HAP-1 (cell line): ENCODE measurements at places on chromosomes 12 and 14.
A peak's percentile ranks its signal among the peaks of the same experiment; 100 is the strongest.

DNA sequence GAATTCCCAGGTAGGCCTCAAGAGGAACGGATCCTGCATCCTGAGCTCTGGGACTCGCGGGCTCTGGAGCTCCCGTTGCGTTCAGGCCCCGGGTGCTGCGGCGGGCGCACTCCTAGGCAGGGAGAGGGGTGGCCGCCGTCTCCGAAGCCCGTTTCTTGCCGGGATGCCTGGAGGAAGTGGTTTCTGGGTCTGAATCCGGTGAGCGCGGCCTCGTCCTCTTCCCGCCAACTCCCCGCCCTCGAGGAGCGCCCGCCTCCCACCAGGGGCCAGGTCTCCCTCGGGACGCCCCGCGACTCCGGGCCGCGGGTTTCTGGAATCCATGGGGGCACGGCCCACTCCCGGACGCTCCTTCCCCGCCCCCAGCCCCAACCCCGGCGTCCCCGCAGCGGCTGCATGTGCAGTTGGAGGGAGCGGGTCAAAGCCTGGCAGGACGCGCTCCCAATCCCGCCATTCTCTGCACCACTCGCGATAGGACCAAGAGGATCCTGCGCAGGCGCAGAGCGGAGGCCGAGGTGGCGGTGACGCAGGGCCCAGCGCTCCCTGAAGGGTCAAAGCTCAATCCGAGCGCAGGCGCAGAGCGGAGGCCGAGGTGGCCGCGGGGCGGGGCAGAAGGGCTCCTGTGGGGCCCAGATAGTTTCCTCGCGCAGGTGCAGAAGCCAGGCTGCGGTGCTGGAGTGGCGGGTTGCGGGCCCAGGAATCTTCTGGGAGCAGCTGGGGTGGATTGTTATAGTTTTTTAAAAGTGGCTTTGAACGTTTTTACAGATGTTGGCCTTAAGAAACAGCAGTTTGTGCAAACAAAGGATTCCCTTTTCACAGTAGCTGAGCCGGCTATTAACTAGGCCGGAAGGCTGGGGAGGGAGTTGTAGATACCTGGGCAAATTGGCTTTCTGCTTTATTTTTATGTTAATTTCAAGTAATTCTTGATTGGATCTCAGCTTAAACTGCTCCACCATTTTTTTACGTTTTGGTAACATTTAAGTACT lies 796.4 kb downstream of the AACS start:
- DNase-seq, result no peak

DNA sequence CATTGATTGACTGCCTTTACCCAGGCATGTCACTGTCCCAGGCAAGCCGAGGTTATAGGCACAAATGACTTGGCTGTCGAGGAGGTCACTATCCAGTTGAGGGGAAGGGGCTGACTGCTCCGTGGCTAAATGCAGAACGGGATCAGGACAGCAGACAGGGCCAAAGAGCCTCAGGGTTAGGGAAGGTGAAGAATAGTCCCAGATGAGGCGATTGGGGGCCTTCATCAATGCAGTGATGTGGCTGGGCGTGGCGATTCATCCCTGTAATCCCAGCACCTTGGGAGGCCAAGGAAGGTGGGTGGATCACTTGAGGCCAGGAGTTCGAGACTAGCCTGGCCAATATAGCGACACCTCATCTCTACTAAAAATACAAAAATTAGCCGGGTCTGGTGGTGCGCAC lies 10.7 kb upstream of the GLT1D1 start:
- no peak for DNase-seq

GRCh38 chr14:98408024-98408555 lies 863.9 kb downstream of the BCL11B start:
- DNase-seq, result no peak

DNA sequence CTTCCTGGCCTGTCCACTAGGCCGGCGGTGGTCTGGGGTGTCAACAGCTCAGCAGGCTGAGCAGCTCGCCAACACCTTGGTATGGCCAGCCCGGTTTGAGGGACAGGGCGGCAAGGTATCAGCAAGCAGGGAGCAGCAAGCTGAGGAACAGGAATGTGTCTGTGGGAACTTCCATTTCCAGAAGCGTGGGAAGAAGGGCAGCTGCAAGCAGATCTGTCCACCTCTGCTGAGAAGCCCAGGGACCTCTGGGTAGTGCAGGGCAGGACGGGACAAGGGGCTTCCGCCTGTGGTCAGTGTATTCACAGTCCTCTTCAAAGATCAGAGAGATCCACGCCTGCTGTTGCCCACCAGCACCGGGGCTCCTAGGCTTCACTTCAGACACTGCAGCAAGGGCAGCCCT lies 36.0 kb downstream of the ACTN1 start:
- no peak for DNase-seq

- DNase-seq, result no peak
Observed at GRCh38 chr14:101082436-101083384, 179.2 kb upstream of the RTL1 start.

DNA sequence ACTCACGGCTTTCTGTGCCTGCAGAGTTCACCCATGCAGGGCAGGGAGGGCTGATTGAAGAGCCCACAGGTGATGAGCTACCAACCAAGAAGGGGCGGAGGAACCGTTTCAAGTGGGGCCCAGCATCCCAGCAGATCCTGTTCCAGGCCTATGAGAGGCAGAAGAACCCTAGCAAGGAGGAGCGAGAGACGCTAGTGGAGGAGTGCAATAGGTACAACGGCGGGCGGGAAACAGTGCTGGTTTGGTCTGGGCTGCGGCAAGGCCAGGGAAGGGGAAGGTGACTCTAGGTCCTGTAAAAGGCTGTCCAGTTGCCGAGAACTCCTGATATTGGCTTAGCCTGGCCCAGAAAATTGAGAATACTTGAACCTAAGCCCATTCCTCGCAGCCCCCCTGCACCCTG lies 15.2 kb downstream of the HNF1A start:
- no peak for DNase-seq

DNA sequence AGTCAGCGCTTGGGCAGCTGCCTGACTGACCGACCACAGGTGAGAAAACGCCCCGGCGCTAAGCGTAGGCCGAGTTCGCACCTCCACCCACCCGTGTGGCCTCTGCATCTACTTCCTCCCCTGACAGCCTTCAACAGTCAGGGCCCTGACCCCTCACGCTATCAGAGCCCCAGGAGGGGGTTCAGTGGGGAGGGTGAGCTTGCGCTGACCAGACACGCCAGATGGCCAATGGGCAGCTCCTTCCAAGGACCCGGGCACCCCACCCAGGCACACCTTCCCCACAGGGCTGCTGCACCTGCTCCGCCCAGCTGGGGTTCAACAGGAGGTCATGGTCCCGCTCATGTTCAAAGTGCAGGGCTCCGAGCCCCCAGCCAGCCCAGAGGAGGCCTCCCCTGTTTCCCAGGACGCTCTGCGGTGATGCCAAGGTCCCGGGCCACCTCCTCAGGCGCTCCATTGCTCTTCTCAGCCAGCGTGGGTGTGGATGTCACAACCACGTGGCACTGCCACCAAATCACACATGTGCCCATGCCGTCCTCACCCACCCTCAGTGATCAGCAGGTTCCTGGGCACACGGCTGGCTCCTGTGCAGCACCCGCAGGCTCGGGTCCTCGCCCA lies 48.7 kb upstream of the BCL11B start:
- DNase-seq, result no peak

GRCh38 chr12:108635201-108635996 lies 1.7 kb upstream of the SELPLG start:
- peak; percentile 49 for DNase-seq

- DNase-seq, result no peak
Observed at GRCh38 chr14:105840266-105841021, 314.1 kb downstream of the TMEM121 start.

- DNase-seq, result no peak
Observed at GRCh38 chr12:93447555-93448290, 6.0 kb upstream of the UBE2N start.

DNA sequence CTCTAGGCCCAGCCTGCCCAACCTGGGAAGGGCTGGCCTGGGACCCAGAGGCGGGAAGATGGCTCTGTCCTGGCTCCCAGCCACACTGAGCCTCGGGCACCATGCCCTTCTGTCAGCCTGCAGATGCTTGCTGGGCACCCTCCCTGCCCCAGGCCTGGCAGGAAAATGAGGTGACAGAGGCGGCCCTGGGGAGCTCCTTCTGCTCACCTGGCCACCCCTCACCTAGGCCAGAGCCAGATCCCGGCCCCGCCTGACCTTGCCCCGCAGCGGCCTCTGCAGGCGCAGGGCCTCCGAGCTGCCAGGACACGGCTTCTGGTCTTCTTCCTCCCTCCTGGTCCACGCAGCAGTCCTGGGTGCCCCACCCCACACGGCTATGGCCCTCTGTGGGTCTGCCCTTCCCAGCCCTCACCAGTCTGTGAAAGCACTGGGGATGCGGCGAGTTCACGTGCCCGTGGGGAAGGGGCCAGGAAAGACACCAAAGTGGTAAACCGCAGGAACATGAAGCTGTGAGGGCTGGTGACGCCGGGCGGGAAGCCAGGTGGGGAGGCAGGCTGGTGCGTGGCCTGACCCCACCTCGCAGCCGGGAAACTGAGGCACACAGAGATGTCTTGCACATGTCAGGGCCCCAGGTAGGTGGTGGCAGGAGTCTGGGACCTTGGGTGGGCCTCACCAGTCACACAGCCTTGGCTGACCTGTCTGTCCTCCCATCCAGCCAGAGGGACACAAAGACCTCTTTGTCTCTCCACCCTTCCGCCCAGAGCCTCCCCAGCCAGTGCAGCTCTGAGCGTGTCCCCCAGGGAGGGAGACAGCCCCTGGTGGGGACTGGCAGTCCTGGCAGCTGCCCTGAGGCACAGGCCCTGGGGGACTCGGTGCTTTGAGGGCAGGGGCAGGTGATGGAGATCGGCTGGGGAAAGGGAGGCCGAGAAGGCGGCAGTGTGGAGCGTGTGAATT lies 12.8 kb downstream of the BAG5 start:
- DNase-seq, result no peak

DNA sequence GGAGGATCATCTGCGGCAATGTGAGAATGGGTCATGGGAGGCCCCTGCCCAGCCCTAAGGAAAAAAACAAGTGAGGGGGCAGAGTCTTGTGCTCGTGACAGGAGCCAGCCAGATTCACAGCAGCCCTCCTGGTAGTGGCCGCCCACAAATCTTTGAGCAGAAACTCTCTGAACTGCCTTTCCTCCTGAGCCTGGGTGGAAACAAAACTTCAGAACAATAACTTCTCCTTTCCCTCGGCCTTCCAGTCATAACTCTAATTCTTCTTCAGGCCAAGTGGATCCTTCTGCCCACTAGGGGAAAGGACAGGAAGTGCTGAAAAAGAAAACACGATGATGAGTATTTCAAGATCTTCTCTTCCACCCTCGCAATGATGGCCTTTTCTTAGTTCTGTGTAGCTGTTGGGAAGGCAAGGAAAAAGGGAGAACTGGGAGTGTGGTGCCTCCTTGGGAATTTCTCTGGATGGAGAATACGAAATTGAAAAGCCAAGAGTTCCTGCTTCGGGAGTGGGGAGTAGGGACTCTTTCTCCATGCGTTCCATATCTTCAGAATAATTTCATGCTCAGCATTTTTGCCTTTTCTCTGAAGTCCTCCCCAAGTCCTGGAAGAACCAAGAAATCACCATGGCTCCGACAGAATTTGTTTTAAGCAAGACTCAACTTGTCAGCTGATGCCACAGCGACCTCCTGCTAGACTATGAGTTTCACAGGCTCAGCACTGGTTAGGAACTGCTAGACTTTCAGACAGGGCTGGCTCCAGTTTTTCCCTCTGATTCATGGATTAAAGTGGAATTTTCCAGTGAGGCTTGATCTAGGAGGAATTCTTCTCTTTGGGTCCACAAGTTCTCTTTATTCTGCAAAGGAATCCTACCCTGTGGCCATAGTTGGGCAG lies 188.9 kb downstream of the CAND1 start:
- no peak for DNase-seq

GRCh38 chr12:65209655-65210043 lies 40.3 kb downstream of the LEMD3 start:
- DNase-seq, result no peak

- DNase-seq, result no peak
Observed at GRCh38 chr14:92493024-92493423, 20.6 kb upstream of the RIN3 start.

DNA sequence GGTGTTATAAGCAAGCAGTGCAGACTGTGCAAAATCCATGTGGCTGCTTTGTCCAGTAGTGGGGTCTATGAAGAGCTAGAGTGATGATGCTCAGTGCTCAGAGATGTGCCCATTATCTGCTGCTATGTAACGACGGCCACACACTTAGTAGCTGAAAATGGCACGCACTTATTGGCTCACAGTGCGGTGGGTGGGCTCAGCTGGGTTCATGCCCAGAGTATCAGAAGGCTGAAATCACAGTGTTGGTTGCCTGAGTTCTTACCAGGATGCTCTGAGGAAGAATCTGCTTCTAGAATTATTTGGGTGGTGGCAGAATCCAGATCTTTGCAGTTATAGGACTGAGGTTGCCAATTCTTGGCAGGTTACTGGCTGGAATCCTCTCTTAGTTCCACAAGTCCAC lies 124.7 kb downstream of the SLC15A4 start:
- DNase-seq, result no peak

- no peak for DNase-seq
Observed at GRCh38 chr12:120158351-120158750, 36.2 kb downstream of the GCN1 start.

DNA sequence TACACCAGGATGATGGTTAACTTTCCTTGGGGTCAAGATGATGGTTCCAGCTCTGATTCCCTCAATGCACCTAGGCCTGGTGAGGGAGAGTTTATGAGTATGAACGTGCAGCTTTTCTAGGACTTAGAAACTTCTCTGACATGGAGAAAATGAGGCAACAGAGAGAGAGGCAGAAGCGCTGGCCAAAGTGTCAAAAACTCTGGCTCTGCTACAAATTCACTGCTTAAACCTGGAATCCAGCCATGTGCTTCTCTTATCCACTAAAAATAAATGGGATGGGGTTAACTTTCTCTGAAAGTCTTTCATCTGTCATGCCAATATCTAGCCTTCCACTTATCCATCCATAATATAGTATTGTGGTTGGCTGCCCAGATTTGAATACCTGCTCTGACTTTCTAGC lies 568.7 kb downstream of the MED13L start:
- no peak for DNase-seq

DNA sequence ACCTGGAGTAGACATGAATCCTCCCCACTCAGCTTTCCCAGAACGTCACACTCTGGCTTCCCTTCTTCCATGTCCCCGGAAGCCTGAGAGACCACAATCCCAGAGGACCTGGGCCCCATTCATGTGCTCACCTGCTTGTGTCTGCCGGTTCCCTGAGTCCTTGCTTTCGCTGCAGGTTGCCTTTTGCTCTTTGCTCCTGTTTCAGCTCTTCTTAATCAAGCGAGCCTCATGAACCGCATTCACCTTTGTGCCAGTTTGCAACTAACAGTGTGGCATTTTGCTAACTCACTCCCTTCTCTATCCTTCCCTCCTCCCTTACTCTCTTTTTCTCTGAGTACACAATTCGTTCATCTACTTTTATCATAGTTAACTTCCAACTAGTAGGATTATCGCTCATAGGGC lies 23.1 kb downstream of the ENTPD5 start:
- no peak for DNase-seq

GRCh38 chr12:29282031-29282816 lies 98.7 kb downstream of the ERGIC2 start:
- no peak for DNase-seq

GRCh38 chr12:80513211-80513610 lies 69.2 kb downstream of the PTPRQ start:
- DNase-seq, result no peak

GRCh38 chr14:92581966-92582566 lies 68.5 kb downstream of the RIN3 start:
- DNase-seq, result no peak
